ENCODE measurements at places on chromosomes 2 and 18. TPM values are rescaled to one million over a fixed set of nuclear protein-coding genes. Genes with fewer than 3 reads are reported as not detected.

GRCh38 chr2:82084679-82085392 is 1780.3 kb upstream of the LRRTM1 start:
- no peak for DNase-seq

DNA sequence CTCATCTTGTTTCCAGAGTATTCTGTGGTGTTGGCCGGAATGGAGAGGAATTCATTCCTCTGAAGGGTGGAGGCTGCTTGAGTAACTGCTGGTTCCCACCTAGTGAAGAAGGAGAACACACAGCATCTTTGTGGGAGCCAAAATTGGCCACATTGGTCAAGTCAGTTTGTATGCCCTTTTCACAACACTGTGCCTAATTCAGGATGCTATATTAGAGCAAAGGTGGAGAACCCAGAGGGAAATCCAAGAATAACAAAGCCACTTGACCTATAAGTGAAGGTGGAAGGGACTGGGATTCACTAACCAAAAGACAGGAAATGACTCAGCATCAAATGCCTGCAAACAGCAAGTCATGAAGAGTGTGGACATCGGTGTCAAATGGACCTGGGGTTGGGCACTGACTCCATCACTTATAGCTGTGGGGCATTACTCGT is 27.3 kb upstream of the MLPH start:
- peak; percentile 65 for DNase-seq

- no peak for DNase-seq
Measured at GRCh38 chr2:156765043-156765442, 328.9 kb downstream of the GPD2 start.

- peak; percentile 49 for DNase-seq
Measured at GRCh38 chr2:133885847-133886246, 317.6 kb upstream of the NCKAP5 start.

GRCh38 chr2:143524119-143524553 is 394.9 kb downstream of the ARHGAP15 start:
- no peak for DNase-seq

DNA sequence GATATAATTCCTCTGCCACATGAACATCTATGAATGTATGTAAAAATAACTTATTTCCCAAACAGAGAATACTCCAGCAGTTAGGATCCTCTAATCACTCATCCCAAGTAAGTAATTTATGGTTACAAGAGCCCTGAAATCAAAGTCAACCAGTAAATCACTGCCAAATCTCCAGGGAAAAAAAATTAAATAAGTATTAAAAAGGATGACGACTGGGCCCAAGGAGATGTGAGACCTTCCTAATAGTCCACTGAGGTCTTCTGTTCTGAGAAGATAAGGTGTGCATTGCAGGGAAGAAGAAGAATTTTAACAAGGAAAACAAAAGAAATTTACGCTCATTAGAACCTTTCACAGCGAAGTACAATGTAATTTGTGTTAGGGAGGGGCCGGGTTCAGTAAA is 28.0 kb upstream of the WDR75 start:
- no peak for DNase-seq

- no peak for DNase-seq
Measured at GRCh38 chr18:56358608-56359280, 279.6 kb downstream of the TXNL1 start.

- DNase-seq = no peak
Measured at GRCh38 chr2:105141099-105141614, 100.4 kb upstream of the GPR45 start.

GRCh38 chr2:45131587-45131986 is 122.3 kb upstream of the SIX2 start:
- DNase-seq = no peak

- DNase-seq = no peak
Measured at GRCh38 chr2:31286961-31287550, 53.1 kb downstream of the EHD3 start.

DNA sequence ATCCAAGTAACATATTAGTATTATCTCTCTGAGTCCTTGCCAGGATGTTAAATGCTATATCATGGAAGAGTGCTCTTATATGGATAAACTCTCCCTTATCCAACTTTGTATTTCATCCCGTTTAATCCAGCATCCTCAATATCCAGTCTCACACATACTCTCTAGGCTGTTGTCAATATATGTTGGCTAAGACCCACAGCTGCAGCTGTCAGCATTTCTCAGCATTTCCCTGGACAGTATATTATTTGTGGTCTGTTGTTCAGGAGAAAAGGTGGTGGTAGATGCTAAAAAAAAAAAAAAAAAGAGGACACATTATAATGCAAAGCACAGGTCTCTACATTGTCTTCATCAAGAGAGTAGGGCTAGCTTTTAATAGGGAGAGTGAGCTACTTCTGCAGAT is 1368.0 kb upstream of the ZEB2 start:
- DNase-seq = no peak

DNA sequence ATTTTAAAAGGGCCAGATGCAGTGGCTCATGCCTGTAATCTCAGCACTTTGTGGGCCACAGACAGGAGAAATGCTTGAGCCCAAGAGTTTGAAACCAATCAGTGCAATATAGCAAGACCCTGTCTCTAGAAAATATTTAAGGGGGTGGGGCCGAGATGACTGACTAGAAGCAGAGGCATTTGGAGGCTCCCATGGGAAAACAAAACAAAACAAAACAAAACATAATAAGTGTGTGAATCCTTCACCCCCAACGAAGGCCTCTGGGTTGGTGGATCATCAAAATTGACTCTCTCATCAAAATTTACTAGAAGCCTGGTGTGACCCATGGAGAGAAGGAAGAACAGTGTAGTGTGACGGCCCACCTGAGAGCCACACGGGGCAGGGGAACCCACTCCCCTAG is 560.9 kb downstream of the LRP1B start:
- DNase-seq = no peak

GRCh38 chr2:147547440-147547839 is 297.4 kb upstream of the ACVR2A start:
- no peak for DNase-seq

- no peak for DNase-seq
Measured at GRCh38 chr2:228838819-228839218, 432.3 kb downstream of the PID1 start.

GRCh38 chr2:102749938-102750337 is 11.9 kb upstream of the TMEM182 start:
- no peak for DNase-seq

- DNase-seq = no peak
Measured at GRCh38 chr2:43980902-43981301, 14.9 kb downstream of the LRPPRC start.

DNA sequence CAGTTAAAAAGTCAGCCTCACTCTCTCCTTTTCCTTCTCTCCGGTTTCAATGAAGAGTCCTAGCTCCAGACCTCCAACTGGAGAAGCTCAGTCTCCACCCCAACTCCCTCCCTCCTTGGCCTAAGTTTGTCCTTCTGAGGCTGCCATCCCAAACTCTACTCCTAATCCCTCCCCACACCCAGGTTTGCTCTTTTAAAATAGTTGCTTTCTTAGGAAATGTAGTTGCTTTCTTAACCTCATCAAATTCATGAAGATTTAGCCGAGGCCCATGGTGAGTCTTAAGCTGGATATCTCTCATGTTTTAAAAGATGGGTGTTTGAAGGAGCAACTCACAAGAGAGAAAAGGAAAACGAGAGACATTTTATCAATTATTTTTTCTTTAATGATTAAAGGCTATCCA is 937 bp upstream of the LANCL1 start:
- DNase-seq = peak; percentile 50

- DNase-seq = no peak
Measured at GRCh38 chr2:208945719-208946256, 478.1 kb upstream of the MAP2 start.

GRCh38 chr2:134218930-134219658 is 34.8 kb upstream of the MGAT5 start:
- DNase-seq = no peak

PAIP2B gene
- total RNA-seq = 0.75 TPM

MC2R gene
- not detected for total RNA-seq

SH2D6 gene
- total RNA-seq = 0.25 TPM

RBMS1 gene
- 65.0 TPM for total RNA-seq

INO80D gene
- 9.4 TPM for total RNA-seq

PARD6G gene
- 18.0 TPM for total RNA-seq
